ENCODE measurements at places on chromosomes 2 and 18. TPM values are rescaled to one million over a fixed set of nuclear protein-coding genes. Genes with fewer than 3 reads are reported as not detected.

- DNase-seq: no peak
Observed at GRCh38 chr18:80176334-80177073, 67.4 kb downstream of the ADNP2 start.

DNA sequence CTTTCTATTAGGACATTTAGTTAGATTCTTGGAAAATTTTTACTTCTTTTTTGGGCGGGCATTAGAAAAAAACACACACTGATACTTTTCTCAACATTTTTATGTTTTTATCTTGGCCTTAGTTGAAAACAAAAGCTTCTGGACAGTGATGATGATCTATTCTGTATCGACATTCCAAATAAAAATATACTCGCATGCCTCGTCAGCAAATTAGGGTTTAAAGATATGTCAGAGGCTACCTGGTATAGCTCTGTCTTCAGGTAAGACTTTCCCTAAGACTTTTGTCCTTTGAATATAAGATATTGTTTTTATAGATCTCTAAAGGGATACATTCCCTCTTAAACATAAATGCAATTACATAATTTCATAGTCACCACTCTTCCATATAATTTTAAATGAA is 816.8 kb downstream of the LRP1B start:
- DNase-seq: no peak

- DNase-seq: no peak
Observed at GRCh38 chr2:168613551-168613950, 157.5 kb downstream of the CERS6 start.

GRCh38 chr18:43710135-43710534 is 432.8 kb upstream of the SYT4 start:
- DNase-seq: no peak

DNA sequence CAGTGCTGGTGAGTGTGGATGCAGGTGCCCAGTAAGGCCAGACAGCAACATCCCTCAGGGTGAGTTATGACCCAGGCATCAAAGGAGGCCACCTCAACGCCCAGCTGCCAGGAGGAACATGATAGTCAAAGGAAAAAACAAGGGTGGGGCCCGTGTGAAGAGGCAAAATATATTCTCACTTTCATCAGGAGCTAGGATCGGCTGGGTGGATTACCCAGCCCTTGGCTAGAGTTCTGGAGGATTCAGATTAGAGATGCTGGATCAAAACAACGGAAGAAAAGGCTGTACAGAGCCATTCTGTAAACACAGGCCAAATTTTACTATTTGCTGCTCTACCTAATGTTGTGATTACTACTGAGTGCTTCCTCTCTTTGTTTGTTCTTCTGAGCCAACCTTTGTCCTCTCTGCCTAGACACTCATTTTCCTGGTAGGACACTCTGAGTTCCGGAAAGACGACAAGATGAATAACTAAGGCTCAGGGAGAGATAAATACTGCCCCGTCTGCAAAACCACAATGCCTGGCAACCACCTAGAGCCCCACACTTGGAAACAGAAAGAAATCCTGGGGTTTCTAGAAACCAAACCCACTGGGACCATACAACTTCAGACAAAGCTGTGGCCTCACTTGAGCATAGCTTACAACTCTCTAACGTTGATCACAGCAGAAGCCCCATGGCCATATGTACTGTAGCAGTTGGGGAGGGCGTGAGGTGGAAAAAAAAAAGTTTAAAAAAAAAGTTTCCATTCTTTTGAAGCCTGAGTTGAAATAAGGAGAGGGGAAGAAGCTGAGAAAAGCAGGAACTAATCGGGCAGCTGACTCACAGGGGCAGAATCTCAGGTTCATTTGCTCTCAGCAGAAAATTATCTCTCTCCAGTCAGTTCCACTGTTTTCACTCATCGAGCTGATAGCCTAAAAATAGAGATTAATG is 17.8 kb upstream of the PMAIP1 start:
- DNase-seq: no peak

The UGT1A1 gene
- total RNA-seq: not detected

- DNase-seq: no peak
Observed at GRCh38 chr2:28949617-28950305, 31.3 kb upstream of the TOGARAM2 start.

GRCh38 chr2:124320051-124320688 is 295.1 kb downstream of the CNTNAP5 start:
- no peak for DNase-seq

The UGP2 gene
- total RNA-seq: 60.1 TPM

DNA sequence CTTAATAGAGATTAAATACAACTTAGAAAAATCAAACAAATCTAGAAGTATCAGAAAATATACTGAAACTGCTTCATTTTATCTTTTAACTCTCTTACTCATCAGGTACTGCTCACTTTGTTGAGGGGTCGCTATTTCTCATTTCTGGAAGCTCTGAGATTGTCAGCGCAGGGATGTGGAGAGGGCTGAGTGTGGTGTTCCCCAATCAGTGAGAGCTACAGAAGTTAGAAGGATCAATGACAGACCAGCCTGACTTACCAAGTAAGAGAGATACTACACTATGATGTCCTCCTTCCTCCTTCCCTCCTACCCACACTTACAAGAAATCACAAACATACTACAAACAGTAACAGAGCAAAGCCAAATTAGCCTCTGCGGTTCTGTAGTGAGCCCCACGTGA is 8.1 kb downstream of the GCFC2 start:
- no peak for DNase-seq

The GPC1 gene
- 148 TPM for total RNA-seq

GRCh38 chr18:28768791-28769768 is 592.1 kb upstream of the CDH2 start:
- DNase-seq: no peak

GRCh38 chr2:215672406-215672805 is 236.5 kb upstream of the FN1 start:
- no peak for DNase-seq

GRCh38 chr2:62596061-62596921 is 90.3 kb upstream of the TMEM17 start:
- DNase-seq: no peak

The ANKAR gene
- total RNA-seq: 3.3 TPM

DNA sequence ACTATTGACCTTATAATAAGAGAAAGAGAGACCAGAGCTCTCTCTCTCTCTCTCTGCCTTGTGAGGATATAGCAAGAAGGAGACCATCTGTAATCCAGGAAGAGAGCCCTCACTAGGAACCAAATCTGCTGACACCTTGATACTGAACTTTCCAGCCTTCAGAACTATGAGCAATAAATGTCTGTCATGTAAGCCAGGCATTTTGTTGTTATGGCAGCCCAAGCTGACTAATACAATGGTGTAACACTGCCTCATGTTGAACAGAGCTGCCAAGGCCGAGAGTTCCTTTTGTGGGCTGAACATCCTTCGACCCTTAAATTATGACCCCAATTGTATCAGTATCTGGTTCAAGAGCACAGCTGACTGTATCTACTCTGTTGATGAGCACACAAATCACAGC is 108.0 kb downstream of the LRRC30 start:
- no peak for DNase-seq

- DNase-seq: no peak
Observed at GRCh38 chr18:39753178-39753577, 2187.6 kb upstream of the CELF4 start.

GRCh38 chr2:182682210-182682609 is 33.8 kb upstream of the DNAJC10 start:
- no peak for DNase-seq

The SCN7A gene
- total RNA-seq: 2.5 TPM

GRCh38 chr2:128395640-128396499 is 77.2 kb upstream of the HS6ST1 start:
- DNase-seq: no peak

DNA sequence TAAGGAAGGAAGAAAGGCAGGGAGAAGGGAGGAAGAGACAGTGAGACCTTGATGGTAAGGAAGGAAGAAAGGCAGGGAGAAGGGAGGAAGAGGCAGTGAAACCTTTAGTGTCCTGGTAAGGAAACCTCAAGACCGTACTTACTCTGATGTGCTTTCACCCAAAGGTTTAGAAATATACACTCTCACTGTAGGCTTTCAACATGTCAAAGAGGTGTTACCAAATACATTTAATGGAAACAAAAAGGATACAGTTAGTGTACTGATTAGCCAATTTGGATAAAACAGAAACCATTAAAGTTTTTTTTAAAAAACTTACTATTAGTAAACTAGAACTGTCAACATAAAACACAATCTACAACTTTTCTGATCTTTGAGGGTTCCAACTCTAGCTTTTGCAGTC is 7.1 kb downstream of the FBXO15 start:
- no peak for DNase-seq

DNA sequence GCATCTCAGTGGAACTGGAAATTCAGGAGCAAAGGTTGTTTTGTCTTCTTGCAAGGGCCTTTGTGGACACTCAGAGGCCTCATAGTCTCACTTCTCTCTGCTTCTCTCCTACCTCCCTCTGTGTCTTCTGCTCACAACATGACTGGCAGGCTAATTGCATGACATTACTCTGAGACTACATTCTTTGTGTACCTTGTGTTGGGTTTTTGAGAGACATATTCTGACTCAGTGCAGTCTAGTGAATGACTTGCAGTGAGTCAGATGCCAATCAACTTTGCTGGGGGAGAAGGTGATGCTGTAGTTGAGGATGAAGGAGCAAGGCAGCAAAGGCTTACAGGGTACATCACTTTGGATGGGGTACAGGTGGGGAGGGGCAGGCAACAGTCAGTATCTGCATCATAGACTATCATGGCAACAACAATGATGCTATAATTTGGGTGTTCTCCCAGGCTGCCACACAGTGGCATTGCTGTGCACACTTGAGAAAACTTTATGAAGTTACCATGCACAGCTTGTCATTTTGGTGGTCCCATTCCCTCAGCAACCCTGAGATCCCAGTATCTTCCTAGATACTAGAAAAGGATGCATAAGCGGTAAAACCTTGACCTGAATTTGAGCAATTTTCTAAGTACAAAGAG is 69.3 kb upstream of the SLC16A14 start:
- no peak for DNase-seq

The MAPK4 gene
- 4.8 TPM for total RNA-seq

DNA sequence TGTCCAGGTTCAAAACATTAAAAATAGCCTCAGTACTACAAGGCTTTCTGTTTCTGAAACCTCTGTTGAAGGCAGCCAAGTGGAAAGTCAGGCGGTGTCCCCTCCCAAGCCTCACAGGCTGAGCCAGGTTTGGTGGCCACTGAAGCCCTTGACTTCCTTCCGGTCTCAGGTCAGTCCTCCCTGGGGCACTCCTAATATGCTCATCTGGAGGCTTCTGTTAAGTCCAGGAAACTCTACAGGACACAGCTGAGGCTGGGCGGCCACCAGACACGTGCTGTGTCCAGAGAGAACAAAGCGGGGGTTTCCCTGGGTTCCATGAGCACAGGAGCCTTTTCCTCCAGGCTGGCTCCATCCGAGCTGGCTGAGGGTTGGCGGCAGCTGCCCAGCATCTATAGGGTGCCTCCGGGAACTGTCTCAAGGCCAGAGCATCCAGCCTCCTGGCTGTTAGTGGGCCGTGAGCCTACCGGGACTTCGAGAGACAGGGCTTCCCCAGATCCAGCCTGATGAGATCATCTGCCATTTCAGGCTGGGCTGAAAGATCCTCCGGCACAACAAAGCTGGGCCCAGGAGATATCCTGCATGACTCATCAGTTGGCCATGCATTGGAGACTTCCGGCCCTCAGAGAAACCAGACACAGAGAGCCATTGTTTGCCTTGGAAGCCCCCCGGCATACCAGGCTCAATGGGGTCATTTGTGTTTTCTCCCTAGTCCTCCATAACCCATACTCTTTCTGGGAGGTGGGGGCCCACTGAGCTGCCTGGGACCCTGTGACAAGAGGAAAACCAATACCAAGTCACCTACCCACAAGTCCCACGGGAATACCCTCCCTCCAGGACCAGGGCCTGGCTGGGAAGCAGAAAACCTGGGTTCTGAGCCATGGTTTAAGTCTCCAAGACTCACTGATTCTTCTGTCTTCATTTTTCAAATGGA is 71.7 kb downstream of the HS1BP3 start:
- DNase-seq: peak; percentile 88

The LCT gene
- not detected for total RNA-seq

DNA sequence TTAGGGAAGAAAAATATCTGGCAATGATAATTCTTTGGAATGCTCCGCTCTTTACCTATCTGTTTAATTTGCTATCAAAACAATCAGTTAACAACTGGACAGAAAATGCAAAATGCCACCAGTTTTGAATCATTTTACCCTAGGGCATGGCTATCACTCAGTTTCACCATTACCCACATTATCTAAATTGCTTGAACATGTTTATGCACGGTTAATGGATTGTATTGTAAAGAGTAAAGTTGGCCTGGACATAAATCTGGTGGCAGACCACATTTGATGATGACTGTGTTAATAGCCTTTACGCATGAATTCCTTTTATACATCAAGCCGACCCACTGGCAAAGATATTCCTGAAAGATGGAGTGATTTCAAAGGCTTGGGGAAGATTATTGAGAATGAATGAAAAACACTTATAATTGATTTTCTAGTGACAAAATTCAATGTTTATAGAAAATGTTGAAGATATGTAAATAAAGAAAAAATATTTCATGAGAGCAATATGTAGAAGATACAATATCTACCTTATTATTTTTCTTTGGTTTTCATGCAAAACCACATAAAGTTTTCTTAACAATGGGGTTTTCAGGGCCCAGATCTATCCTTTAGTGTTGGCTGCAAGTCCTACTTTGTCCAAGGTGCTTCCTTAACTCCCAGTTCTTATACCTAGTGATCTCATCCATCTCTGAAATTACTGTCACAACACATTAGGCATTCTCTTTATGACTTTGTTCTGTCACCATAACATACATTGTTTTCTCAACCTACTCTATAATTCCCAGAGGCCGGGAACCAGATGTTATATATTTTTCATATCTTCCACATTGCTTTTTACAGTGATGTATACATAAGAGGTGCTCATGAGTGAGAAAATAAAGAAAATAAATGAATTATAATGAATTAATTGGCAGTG is 265.1 kb downstream of the RIT2 start:
- no peak for DNase-seq

DNA sequence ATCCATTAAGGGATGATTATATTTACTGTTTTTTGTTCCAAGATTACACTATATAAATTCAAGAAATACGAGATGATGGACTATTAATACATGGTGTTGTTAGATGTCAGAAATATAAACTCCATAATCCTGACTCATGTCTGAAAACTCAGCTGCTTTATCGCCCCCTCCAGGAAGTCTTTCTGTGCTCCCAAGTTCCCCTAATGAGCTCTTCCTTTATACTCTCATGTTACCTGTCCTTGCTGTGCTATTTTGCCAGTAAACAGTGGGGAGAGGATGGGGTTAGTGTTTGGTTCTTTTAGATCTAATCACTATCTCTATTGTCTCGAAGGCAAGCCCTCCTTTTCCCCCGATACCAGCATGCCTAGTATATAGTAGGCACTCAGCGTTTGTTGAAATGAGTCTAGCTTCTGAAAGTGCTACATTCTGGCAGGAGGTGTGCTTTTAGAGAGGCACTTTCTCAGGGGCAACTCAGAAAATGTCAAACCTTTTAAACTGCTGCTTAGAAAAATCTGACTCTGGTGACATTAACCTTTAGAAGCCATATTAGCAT is 21.4 kb upstream of the BARD1 start:
- DNase-seq: no peak

DNA sequence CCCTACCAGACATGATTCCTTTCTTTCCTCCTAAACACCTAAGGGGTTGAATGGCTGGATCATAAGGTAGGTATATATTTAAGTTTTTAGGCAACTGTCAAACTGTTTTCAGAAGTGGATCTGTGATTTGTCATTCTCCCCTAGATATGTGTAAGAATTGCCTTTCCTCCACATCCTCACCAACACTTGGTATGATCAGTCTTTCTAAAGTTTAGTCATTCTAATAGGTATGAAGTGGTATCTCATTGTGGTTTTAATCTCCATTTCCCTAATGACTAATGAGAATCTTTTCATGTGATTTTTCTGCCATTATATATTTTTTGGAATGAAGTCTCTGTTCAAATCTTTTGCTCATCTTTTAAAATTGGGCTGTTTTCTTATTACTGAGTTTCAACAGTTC is 122.1 kb downstream of the TFCP2L1 start:
- DNase-seq: no peak

The VWC2L gene
- total RNA-seq: not detected

The FOSL2 gene
- 318 TPM for total RNA-seq

All from suprapubic skin (tissue), 4 donors.